ENCODE measurements at places on chromosomes 4 and X.
A peak's percentile ranks its signal among the peaks of the same experiment; 100 is the strongest.

GRCh38 chrX:63503541-63503940 is 152.4 kb upstream of the SPIN4 start:
- no peak for DNase-seq

GRCh38 chrX:72031634-72032033 is 100.1 kb downstream of the RTL5 start:
- no peak for DNase-seq

GRCh38 chr4:89674876-89675459 is 162.0 kb downstream of the SNCA start:
- no peak for DNase-seq

GRCh38 chrX:12946838-12947544 is 27.9 kb upstream of the TMSB4X start:
- peak; percentile 75 for DNase-seq

- DNase-seq: no peak
These were observed 12.5 kb downstream of the GRXCR1 start for GRCh38 chr4:42904986-42905385.

DNA sequence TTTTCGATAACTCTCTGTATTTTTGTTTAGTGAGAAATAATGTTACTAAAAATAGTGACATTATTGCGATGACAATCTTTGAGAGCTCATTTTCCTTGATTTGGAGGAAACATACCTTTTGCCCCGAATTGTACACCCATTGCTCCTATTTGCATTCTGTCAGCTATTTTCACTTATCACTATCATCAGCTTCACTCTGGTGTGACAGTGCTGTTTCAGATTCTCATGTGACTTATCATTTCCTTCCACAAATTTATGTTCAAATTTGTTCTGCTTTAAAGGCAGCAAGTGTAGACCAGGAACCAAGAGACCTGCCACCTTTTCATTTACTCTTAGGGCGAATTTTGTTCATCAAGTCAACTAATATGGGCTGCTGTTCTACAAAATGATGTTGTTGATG is 179.4 kb downstream of the RBM46 start:
- DNase-seq: no peak

- DNase-seq: no peak
These were observed 44.5 kb downstream of the FGFRL1 start for GRCh38 chr4:1055721-1056590.

- no peak for DNase-seq
These were observed 77.4 kb downstream of the MBNL3 start for GRCh38 chrX:132411310-132411977.

DNA sequence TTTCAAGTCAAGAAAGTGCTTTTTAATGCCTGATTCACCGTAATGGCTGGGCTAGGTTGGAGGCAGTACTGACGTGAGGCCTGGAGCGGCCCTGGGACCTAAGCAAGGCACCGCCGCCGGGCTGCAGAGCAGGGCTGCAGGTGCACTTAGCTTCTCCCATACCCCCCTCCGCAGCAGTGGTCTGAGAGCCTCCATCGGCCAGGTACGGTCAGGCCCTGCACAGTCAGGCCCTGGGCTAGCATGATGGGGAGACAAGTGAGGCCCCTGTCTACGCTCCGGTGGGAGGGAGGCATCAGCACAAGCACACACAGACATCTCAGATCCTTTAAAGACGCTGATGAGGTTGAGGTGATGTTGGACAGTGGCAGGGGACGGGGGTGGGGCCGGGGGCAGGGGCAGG is 4.7 kb downstream of the MAEA start:
- no peak for DNase-seq

- DNase-seq: no peak
These were observed 62.6 kb downstream of the DGKK start for GRCh38 chrX:50407976-50408375.

DNA sequence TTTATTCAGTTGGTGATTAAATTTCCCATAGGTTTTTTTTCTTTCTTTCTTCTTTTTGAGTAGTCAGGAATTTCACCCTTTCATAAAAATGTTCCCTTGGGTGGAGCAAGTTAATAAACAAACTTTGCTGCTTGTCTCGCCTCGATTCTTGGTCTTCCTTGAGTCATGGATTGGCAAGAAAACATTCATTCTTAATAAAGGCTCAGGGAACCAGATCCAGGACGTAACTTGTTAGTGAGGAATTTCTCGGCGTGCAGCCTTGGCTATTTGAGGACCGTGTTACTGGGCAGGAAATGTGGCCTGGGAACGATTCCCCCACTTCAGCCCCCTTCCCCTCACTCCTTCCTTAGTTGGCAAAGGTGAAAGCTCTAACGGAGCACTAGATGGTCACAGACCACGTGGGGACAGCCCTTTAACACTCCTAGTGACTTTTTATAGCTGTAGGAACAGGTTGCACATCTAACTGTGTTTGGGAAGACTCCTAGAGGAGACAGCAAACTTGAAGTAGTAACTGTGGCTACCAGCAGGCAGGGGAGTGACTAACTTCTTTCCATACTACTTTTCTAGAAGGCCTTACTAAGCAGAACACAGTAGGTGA is 106.8 kb downstream of the UCHL1 start:
- peak; percentile 53 for DNase-seq

DNA sequence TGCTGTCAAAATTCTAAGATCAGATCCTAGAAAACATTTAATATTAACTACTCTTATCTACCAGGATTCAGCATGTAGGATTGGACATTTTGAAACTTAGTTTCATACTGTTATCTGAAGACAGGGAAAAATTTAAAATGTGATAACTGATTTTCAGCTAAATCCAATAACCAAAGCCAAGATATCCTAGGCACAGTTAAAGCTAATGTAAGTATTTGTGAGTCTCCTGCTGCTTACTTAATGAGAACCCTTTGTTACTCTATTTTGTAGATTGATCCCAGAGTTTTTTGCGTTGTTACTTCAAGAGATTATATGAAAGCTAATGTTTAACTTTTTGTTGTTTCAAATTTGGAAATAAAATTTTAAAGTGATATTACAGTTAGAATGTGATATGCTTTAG is 2.0 kb downstream of the CPE start:
- DNase-seq: no peak

DNA sequence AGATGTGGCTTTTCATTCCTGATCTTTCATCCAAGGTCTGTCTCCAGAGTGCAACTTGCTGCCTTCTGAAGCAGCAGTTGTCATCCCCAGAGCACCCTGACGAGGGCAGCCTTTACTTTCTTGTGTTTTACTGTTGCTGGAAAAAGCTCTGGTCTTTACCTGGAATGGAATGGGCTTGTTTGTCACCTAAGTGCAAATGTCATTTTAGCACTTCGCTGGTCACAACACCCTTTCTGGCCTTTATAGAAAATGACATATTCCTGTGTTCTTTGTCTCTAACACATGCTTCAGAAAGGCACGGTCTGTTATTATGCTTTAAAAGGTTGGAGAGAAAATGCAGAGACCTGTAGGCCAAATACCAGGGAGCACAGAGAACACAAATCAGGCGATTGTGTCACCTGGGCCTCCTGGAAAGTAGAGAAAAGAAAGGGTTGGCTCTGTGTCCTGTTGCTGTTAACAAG is 332.7 kb upstream of the IGFBP7 start:
- DNase-seq: peak; percentile 38

GRCh38 chrX:40003428-40004245 is 94.1 kb downstream of the BCOR start:
- DNase-seq: no peak

DNA sequence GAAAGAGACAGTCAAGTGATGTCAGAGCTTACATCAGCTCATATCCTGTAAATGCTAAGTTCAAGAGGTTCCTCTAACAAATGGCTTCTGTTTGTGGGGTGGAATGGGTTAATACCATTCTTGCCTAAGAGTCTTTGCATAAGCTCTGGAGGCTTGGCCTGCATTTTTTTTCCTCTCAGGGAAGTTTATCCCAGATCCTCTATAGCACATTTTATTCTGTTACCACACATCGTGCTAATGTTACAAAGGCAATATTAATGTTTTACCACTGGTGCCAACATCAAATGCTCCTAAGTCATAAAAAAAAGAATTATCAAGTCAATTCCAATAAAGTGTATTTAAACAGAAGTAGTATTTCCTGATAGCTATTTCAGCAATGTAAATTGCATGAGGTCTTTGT is 2.9 kb upstream of the ADH6 start:
- DNase-seq: no peak

DNA sequence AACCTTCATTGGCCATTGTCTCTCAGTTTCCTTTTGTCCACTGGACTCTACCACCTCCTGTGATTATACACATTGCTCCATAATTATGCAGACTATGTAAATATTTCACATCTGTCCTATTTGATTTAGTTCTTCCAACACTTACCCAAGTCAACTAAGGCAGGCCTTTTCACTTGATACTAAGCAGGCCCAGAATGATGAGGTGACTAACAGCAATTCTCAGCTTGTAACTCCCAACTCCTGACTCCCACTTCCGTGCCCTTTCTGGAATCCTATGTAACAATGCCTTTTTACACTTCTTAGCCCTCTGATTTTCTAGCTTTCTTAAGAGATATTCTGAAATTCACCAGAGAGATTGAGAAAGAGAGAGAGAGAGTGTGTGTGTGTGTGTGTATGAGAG is 6.6 kb downstream of the PAK3 start:
- DNase-seq: no peak

- DNase-seq: no peak
These were observed 129.5 kb upstream of the CYSLTR1 start for GRCh38 chrX:78456909-78457308.

DNA sequence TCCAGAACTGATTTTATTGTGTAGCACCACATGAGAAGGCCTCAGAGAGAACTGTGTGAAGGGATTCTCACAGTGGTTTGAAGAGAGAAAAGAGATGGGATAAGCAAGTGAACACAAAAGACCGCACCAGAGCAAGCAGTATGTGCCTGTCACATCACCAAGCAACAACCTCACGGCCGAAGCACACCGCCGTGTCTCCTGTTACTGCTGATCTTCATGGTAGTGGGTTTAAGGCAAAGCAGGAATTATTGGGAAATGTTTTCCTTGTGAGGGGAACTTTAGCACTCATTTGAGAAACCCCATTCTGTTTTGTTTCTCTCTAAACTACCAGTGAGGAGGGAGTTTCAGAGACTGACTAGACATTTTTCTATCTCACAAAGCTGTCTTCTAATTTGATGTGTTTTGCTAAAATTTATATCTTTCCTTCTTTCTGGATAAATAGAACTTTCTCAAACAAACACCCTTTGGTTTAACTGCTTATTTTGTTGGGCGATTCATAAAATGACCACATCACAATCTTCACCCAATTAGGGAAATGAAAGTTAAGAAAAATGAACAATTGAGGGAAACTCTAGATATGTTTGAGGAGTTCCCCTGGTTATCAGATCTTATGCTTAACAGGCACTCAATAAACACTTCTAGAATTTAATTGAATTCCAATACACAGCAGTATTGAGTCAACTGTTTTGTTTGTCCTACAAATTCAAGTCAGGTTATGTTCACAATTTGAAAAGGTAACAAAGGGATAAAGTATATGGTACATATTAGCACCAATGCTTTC is 16.5 kb downstream of the SH3KBP1 start:
- DNase-seq: no peak

GRCh38 chr4:94826206-94826605 is 68.5 kb downstream of the BMPR1B start:
- DNase-seq: no peak

DNA sequence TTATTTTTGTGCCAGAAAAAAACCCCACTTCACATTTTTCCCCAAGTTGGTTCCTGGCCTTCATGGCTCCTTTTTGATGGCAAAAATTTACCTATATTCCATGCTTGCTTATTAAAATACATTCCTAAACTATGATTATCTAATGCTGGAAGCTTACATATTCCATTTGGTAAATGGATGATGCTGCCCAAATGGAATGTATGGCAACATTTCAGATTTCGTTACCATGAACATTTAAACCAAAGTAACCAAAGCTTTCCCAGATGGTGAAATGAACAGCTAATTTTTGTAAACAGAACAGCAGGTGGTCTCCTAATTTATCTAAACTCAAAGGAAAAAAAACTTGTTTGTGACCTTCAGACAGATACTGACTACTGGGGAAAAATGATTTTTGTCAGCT is 110.8 kb upstream of the TEX13A start:
- no peak for DNase-seq

DNA sequence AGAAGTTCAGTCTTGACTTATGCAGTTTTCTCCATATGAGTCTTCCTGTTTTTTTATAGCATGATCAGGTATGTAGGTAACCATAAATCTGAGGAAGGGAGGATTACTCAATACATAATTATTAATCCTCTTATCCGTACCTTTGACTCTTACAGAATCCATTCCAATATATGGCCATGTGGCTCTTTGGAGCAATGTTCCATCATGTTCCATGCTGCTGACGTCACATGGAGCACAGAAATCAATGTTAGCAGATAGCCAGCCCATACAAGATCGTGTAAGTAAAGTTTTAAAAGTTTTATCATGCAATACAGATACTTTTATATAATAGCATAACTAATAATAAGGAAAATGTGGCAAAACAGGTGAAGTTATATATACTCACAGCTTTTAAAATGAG is 19.6 kb downstream of the IL15 start:
- DNase-seq: no peak

GRCh38 chrX:96182366-96182765 is 502.3 kb upstream of the DIAPH2 start:
- peak; percentile 48 for DNase-seq

- no peak for DNase-seq
These were observed 474.2 kb downstream of the GBA3 start for GRCh38 chr4:23166919-23167318.

- DNase-seq: no peak
These were observed 168.5 kb upstream of the SH3RF1 start for GRCh38 chr4:169439244-169439643.

DNA sequence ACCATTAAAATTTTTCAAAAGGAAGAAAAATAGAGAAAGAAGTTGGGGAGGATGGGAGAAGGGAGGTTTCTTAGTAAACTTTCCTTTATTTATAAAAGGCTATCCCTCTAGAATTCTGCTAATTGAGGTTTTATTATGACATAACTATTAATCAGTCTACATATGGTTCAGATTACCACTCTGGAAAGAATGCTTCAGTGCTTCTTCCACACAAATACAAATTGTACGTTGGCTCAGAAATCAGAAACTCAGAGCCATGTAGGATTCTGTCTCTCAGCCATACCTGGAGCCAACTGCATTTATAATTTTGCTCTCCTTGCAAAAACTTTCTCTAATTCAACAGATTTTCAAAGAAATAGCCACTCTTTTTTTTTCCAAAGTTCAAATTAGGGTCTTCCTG is 37.1 kb downstream of the SRPX start:
- DNase-seq: no peak

DNA sequence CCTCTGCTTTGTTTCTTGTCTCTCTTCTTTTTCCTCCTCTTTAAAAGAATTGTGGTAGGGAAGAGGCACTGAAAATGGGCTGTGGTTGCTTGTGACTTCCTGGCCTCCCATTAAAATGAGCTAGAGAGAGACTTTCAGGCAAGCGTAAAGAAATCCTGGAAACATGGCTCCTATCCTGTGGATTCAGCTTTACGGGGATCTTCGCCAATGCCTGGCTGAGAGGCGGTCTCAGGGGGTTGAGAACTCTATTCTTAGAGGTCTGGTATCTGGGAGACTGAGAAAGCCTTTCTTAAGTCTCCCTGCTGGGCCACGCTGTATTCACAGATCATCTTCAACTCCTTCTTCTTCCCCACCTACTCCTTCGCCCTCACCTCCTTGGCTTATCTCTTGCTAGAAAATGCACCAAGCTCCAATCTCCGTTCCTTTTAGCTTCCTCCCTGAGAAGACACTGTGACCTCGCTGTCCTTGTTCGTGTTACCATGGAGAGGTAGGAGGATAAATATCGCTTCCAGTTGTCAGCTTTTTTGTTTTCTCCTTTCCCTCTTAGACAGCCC is 542 bp upstream of the KLF8 start:
- no peak for DNase-seq

- no peak for DNase-seq
These were observed 18.3 kb upstream of the H2AZ1 start for GRCh38 chr4:99968330-99968729.

GRCh38 chr4:120000591-120001296 is 65.9 kb downstream of the MAD2L1 start:
- no peak for DNase-seq

All from adrenal gland (tissue), 19 donors.